A549 treated with dexamethasone at 1 μM for 4 hours (cell line): ENCODE measurements at places on chromosomes 1 and 21. TPM values are rescaled to one million over a fixed set of nuclear protein-coding genes. Genes with fewer than 3 reads are reported as not detected.

The GPR37L1 gene
- 0.12 to 0.18 TPM (median 0.14 TPM) in 5 replicates for total RNA-seq

The DENND1B gene
- total RNA-seq = 2.1 to 3.8 TPM (median 2.7 TPM) in 5 replicates

The LIPI gene
- total RNA-seq = not detected in 5 replicates

The ELAPOR1 gene
- total RNA-seq = 0.26 to 0.75 TPM (median 0.33 TPM) in 5 replicates

The SPATA1 gene
- 0.53 to 1.7 TPM (median 1.1 TPM) in 5 replicates for total RNA-seq

The NKAIN1 gene
- 1.0 to 1.4 TPM (median 1.1 TPM) in 5 replicates for total RNA-seq

The RGS5 gene
- 0.93 to 2.0 TPM (median 1.5 TPM) in 5 replicates for total RNA-seq

The SMPDL3B gene
- 1.4 to 1.9 TPM (median 1.5 TPM) in 5 replicates for total RNA-seq

The ARHGEF10L gene
- 4.7 to 6.9 TPM (median 6.3 TPM) in 5 replicates for total RNA-seq

The LCE1A gene
- not detected in 5 replicates for total RNA-seq

The SLC22A15 gene
- 0.64 to 0.92 TPM (median 0.82 TPM) in 5 replicates for total RNA-seq

The SH2D1B gene
- total RNA-seq = 0.11 to 0.36 TPM (median 0.21 TPM) in 5 replicates

The DNM3 gene
- 0.52 to 0.75 TPM (median 0.58 TPM) in 5 replicates for total RNA-seq

The ASAP3 gene
- total RNA-seq = 6.2 to 7.8 TPM (median 7.2 TPM) in 5 replicates

The RXRG gene
- 0.05 to 0.08 TPM (median 0.06 TPM) in 3 of 5 replicates, not detected in the others for total RNA-seq

The LRRC8C gene
- total RNA-seq = 7.9 to 12.1 TPM (median 10.2 TPM) in 5 replicates

The KLHL12 gene
- total RNA-seq = 16.5 to 19.1 TPM (median 16.8 TPM) in 5 replicates

The TUFT1 gene
- total RNA-seq = 7.1 to 9.5 TPM (median 8.4 TPM) in 5 replicates

The PTGFRN gene
- 13.8 to 15.7 TPM (median 14.5 TPM) in 5 replicates for total RNA-seq

The HSF2BP gene
- total RNA-seq = 1.6 to 2.2 TPM (median 1.8 TPM) in 5 replicates

The BRDT gene
- total RNA-seq = not detected in 5 replicates

The C4BPB gene
- total RNA-seq = 0.89 to 2.1 TPM (median 1.3 TPM) in 5 replicates

The SYT14 gene
- total RNA-seq = 0.03 to 0.06 TPM (median 0.06 TPM) in 5 replicates

The GNAT2 gene
- 0.08 to 0.38 TPM (median 0.15 TPM) in 5 replicates for total RNA-seq

The SPRR2F gene
- total RNA-seq = not detected in 5 replicates

The KCNE1 gene
- total RNA-seq = 0.04 to 0.12 TPM (median 0.07 TPM) in 3 of 5 replicates, not detected in the others

The PTPRF gene
- total RNA-seq = 70.7 to 107 TPM (median 104 TPM) in 5 replicates

The TCEA3 gene
- total RNA-seq = 0.29 to 0.87 TPM (median 0.60 TPM) in 5 replicates

The RAB42 gene
- total RNA-seq = 2.5 to 4.0 TPM (median 3.1 TPM) in 5 replicates

The STYXL2 gene
- not detected in 5 replicates for total RNA-seq

The KCNH1 gene
- 2.1 to 2.6 TPM (median 2.1 TPM) in 5 replicates for total RNA-seq

The DNAI4 gene
- 0.26 to 0.94 TPM (median 0.52 TPM) in 5 replicates for total RNA-seq

The ETV3L gene
- total RNA-seq = not detected in 5 replicates

The GOLT1A gene
- total RNA-seq = 4.2 to 6.8 TPM (median 4.3 TPM) in 5 replicates

The LORICRIN gene
- total RNA-seq = not detected in 5 replicates

The LRRC3 gene
- total RNA-seq = 1.7 to 2.5 TPM (median 2.4 TPM) in 5 replicates

The KIF17 gene
- total RNA-seq = 1.8 to 2.7 TPM (median 2.4 TPM) in 5 replicates

The ZNF683 gene
- total RNA-seq = not detected in 5 replicates

The CDC42BPA gene
- 8.7 to 12.8 TPM (median 11.4 TPM) in 5 replicates for total RNA-seq

The RHEX gene
- total RNA-seq = not detected in 5 replicates

The CD5L gene
- not detected in 5 replicates for total RNA-seq

The ADAM30 gene
- not detected in 5 replicates for total RNA-seq

The SERPINC1 gene
- total RNA-seq = 0.06 to 0.16 TPM (median 0.13 TPM) in 4 of 5 replicates, not detected in the other

The GNG4 gene
- total RNA-seq = 12.5 to 15.5 TPM (median 13.0 TPM) in 5 replicates

The ZBTB18 gene
- total RNA-seq = 3.8 to 5.0 TPM (median 4.3 TPM) in 5 replicates

The NPPA gene
- not detected in 5 replicates for total RNA-seq

The EXTL2 gene
- 5.8 to 7.9 TPM (median 7.2 TPM) in 5 replicates for total RNA-seq

The ZFYVE9 gene
- total RNA-seq = 7.9 to 10.0 TPM (median 8.6 TPM) in 5 replicates

The HENMT1 gene
- 3.6 to 5.8 TPM (median 4.3 TPM) in 5 replicates for total RNA-seq

The PTGER3 gene
- total RNA-seq = 0.02 TPM in 1 of 5 replicates, not detected in the others

The DIO1 gene
- 0.06 TPM in 1 of 5 replicates, not detected in the others for total RNA-seq

The LAMTOR5 gene
- total RNA-seq = 158 to 207 TPM (median 161 TPM) in 5 replicates

The MMP23B gene
- total RNA-seq = 0.46 to 0.79 TPM (median 0.61 TPM) in 4 of 5 replicates, not detected in the other

The BTBD19 gene
- total RNA-seq = 1.4 to 3.4 TPM (median 2.6 TPM) in 5 replicates

The DRAXIN gene
- 0.03 to 0.11 TPM (median 0.06 TPM) in 5 replicates for total RNA-seq

The HCRTR1 gene
- total RNA-seq = not detected in 5 replicates

The TTLL10 gene
- total RNA-seq = 0.03 TPM in 1 of 5 replicates, not detected in the others
